ENCODE measurements at places on chromosomes 5 and 9.
A peak's percentile ranks its signal among the peaks of the same experiment; 100 is the strongest.

DNA sequence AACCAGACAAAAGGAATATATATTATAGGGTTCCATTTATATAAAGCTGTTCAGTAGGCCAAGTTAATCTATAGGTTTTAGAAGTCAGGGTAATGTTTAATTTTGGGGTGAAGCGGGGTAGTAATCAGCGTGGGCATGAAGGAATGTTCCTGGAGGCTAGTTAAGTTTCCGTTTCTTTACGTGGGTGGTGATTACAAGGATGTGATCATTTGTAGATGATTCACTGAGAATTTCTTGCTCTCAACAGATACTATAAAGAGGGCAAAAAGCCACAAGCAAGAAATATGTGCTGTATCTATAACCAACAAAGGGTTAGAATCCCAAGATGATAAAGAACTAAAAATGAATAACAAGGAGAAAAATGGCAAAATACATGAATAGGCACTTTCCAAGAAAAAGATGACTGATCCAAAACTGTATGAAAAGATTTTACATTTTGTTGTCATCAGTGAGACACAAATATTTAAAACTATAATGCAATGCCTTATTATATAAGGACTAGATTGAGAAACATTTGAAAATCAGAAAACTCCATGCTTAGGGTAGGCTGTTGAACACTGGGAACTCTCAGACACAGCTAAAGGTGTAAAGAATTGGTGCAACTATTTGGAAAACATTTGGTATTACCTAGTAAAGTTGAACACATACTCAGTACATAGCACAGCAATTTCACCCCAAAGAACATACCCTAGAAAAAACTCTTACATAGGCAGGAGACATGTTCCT, 224.3 kb upstream of the S1PR3 start:
- no peak for ATAC-seq

DNA sequence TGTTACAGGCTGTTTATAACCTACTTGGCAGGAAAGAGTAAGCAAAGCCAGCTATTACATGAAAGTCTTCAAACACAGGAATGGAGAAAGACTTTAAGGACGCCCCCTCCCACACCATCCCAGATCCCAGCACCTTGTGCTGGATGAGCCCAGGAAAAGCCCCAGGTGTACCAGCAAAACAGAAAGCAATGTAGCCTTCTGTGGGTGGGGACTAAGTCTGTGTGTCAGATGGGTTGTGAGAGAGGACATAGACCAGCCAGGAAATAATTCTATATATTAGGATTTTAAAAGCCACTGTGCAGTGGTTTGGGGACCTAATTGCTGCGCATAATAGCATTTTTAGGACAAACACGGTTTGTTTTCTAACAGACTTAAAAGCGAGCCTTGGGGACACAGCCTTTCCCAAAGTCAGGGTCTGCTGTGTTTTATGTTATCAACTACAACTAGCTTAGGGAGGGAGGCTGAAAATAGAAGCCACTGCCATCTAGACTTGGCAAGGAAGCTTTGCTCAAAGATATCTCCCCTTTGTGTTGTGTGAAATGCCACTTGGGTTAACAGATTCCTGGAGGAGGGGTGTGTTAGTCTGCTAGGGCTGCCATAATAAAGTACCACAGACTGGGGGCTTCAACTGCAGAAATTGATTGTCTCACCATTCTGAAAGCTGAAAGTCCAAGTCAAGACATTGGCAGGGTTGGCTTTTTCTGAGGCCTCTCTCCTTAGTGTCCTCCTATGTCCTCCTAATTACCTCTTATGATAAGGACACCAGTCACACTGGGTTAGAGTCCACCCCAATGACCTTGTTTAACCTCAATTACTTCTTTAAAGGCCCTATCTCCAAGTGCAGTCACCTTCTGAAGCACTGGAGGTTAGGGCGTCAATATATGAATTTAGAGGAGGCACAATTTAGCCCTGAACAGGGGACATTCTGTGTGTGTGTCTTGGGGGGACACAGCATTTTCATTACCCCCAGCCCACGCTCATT, 17.2 kb upstream of the UBE2QL1 start:
- ATAC-seq: no peak

- ATAC-seq: no peak
Measured at GRCh38 chr5:142179776-142180387, 71.3 kb downstream of the NDFIP1 start.

GRCh38 chr9:96222132-96222531, 79.8 kb downstream of the HSD17B3 start:
- ATAC-seq: no peak

DNA sequence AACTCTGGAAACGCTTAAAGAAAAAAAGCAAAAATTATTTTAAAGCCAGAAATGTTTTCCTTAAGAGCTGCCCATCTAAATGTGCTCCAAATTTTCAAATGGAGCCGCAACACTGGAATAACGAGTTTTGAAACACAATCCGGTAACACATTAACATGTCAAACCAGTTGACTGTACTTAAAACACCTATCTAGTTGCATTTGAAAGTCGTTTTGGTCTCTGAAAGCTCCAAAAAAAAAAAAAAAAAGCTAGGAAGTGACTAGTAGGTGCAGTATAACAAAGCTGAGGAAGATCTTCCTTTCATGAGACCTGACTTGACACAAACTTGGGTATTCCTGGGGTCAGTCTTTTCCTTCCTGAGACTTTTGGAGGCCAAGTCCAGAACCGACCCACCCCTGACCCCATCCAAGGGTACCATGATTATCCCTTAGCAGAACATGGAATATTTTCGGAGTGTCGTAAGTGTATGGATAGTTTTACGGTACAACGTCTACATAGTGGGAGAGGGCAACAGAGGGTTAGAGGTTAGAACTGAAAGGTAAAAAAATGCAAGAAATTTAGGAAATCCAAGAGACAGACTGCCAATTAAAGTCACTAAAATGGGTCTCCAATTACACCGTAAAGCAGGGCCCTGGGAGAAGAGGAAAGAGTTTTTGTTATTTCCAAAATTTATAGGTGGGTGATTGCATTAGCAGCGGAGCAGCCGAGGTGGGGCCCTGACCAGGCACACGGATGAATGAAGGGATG, 812 bp downstream of the CETN3 start:
- peak; percentile 2 for ATAC-seq

- ATAC-seq: no peak
Measured at GRCh38 chr5:137248527-137248926, 250.6 kb downstream of the SPOCK1 start.

DNA sequence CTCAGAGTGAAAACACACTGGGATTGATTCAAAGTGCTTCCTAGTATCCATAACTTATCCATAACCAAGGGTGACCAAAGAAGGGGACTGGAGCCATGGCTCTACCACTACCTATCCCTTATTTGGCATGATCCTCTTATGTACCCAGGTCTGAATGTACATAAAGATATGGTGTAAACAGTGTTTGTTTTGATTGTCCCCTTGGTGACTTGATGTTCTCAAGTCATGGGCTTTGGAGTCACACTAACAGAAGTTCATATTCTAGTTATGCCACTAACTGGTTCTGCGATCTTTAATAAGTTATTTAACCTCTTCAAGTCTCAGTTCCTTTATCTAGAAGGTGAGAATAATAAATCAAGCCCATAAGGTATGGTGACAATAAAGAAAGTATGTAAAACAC, 283.4 kb upstream of the PTGER4 start:
- ATAC-seq: no peak

DNA sequence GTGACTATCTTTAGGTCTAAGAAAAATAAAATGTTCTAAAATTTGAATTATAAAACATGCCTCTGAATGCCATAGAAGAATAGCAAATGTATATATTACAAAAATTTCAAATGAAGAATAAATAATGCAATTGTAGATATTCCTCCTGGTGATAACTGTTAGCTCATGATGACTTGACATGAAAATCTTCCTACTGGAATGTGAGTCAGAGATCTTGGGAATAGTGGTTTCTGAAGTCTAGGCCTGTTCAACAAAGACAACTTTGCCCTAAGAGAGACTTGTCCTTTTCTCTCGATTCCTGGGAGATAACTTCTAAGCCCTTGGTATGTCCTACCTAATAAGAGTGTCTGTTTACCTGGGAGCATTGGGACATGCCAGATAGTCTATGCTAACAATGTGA, 746.3 kb upstream of the RIOK2 start:
- ATAC-seq: no peak

DNA sequence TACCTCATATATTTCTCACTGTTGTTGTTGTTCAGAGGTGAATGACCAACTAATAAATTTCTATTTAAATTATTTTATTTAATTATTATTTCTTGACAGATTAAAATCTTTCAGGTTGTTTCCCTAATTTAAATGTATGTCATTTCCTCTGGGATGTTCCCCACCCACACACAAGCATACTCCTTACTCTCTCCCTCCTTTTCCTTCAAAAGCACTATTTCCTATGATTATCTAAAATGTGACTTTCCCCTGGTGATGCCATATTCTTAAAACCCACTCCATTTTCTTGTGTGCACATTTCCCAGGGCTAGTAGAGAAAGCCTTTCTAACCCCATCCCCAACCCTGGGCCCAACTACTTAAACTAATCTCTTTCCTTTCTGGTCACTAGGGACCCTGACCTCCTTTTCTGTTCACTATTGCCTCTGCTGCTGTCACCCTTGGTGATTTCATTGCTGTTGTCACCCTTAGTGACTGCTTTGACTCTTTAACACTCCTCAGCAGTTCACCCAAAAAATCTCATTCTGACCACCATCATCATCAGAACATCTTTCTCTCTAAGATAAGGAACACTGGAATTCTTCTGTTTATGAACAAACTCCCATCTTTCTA, 16.8 kb downstream of the IL33 start:
- no peak for ATAC-seq

DNA sequence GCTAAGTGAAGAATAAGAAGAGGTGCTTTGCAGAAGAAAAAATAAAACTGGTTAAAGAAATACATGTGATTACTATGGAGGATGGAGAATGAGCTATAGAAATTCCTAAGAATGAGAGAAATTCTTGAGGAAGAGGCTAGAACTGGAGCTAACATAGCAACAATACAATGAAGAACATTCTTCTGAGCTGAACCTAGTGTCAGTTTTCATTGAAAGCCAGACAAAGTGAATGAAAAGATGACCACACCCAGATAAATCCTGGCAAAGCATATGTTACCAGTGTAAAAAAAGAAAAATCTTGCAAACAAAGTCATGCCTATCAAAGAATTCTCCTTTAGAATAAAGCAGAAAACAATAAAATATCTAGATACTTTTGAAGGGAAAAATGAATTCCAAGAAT, 39.6 kb downstream of the SGCD start:
- no peak for ATAC-seq

DNA sequence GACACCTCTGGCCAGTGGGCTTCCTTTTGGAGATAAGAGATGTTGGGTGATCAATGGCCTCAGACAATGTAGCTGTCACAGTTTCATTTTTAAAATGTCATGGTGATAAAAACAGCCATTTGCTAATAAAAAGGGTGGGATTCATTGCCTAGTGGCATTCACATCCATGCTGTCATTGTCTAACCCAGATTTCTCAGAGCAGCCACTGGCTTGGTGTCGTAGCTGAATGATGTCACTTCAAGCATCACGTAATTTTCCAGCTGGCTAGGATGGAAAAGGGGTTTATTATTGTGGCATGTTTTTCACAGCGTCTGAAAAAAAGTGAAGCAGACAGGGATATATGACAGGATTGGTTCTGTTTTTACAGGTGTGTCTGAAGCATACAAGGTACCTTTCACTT, 184.7 kb downstream of the AOPEP start:
- no peak for ATAC-seq

DNA sequence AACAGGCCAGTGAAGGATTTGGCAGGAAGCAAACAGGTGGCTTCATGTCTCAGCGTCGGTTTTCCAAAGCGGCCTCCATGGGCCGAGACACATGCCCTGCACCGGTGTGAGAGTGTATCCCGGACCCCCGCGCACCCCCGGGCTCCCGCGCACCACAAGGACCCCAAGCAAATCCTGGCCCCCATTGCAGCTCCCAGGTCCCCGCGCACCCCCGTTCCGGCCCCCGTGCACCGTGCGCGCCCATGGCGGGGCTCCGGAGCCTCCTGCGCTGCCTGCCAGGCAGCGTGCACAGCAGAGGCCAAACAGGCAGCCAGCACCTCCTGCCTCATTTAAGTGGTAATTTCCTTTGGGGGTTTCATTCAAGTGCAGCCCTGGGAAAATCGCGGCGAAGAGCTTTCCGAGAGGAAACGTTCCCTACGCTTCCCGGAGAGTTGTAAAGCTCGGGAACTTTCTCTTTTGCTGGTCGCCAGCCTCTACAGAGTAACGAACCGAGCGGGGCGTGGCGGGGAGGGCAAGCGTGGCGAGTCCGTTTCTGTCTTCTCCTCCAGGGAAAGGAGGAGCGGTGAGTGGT, 145.5 kb upstream of the SLC24A2 start:
- ATAC-seq: peak; percentile 35
